ENCODE measurements at places on chromosomes 5 and 9.

GRCh38 chr9:29214154-29214689 lies 1640.9 kb upstream of the C9orf72 start:
- ATAC-seq: no peak

DNA sequence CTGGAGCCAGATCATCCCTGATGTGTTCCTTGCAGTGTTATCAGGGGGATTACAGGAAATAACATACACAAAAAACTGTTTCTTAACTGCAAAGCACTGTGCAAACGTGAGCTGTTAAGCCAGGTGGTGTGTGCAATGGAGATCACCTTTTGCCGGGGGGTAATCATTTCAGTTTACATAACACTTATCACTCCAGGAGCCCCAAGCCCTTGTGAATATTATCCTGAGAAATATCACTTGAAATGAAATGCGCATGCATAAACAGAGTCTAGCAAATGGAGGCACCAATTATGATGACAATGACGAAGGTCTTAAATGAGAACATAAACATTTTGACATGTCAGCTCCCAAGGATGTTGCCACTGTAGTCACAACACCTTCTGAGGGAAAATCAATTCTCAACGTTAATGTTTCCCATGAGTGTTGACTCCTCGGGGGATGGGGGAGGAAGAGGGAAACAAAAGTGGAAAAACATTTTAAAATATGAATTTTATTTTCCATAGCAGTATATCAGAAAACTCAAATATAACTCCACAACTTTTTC lies 54.5 kb upstream of the RAD23B start:
- ATAC-seq: no peak

GRCh38 chr9:70551396-70551795 lies 136.9 kb upstream of the KLF9 start:
- no peak for ATAC-seq

- peak; percentile 60 for ATAC-seq
These were observed 4.7 kb upstream of the TEX53 start for GRCh38 chr9:114662081-114662989.
